ENCODE measurements at places on chromosomes 4 and X. TPM values are rescaled to one million over a fixed set of nuclear protein-coding genes. Genes with fewer than 3 reads are reported as not detected.

SMR3B gene
- not detected for total RNA-seq

SGMS2 gene
- 0.46 TPM for total RNA-seq

POU4F2 gene
- not detected for total RNA-seq

RAI2 gene
- total RNA-seq, result 0.71 TPM

PORCN gene
- 11.6 TPM for total RNA-seq

CSAG1 gene
- total RNA-seq, result not detected

NALF2 gene
- total RNA-seq, result 0.51 TPM

GAGE12J gene
- not detected for total RNA-seq

MAML3 gene
- total RNA-seq, result 0.65 TPM

ARHGAP24 gene
- not detected for total RNA-seq

PTPN13 gene
- 0.06 TPM for total RNA-seq

GPR78 gene
- not detected for total RNA-seq

CXCL8 gene
- total RNA-seq, result 0.21 TPM

SSX1 gene
- not detected for total RNA-seq

TMEM187 gene
- 4.0 TPM for total RNA-seq

FRMPD4 gene
- not detected for total RNA-seq

LEF1 gene
- total RNA-seq, result 46.5 TPM

TLR8 gene
- not detected for total RNA-seq

ERAS gene
- not detected for total RNA-seq

HSFX4 gene
- not detected for total RNA-seq

Measured in activated CD8-positive, alpha-beta memory T cell treated with anti-CD3 and anti-CD28 coated beads for 36 hours (primary cell).